ENCODE measurements at places on chromosomes 12 and 14.

- no peak for DNase-seq
Observed at GRCh38 chr12:94807951-94808350, 157.6 kb upstream of the TMCC3 start.

DNA sequence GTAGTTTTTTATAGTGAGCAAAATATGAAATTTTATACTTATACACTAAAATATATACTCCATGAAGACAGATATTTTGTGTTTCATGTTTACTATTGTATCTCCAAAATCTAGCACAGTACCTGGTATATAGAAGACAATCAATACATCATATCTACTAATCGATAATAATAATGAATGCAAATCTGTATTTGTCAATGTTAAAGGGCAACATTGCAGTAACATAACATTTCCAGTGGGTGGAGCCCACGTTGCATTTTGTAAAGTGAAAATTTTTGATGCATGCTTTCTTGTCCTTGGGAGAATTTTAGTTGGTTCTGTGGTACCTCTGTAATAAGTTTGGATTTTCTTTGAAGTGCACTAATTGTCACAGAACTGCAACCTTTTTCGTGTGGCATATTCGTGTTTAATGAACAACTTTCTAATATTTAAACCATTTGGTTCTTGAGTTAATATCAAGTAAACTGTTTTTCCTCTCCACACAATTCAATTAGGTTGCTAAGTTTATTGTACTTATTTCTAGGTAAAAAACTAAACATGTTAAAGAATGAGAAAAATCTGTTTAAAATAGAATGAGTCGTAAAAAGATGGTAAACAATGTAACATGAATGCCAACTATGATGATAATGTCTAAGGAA, 47.4 kb downstream of the AVPR1A start:
- no peak for DNase-seq

- DNase-seq, result no peak
Observed at GRCh38 chr14:74290415-74290814, 12.3 kb downstream of the ABCD4 start.

DNA sequence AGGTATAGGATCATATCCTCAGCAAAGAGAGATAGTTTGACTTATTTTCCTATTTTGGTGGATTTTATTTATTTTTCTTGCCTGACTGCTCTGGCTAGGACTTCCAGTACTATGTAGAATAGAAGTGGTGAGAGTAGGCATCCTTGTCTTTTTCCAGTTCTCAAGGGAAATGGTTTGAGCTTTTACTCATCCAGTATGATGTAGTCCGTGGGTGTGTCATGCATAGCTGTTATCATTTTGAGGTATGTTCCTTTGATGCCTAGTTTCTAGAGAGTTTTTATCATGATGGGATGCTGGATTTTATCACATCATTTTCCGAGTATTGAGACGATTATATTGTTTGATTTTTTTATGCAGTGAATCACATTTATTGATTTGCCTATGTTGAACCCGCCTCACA, 97.2 kb downstream of the MGAT4C start:
- no peak for DNase-seq

GRCh38 chr12:131466306-131466705, 244.6 kb upstream of the SFSWAP start:
- no peak for DNase-seq

DNA sequence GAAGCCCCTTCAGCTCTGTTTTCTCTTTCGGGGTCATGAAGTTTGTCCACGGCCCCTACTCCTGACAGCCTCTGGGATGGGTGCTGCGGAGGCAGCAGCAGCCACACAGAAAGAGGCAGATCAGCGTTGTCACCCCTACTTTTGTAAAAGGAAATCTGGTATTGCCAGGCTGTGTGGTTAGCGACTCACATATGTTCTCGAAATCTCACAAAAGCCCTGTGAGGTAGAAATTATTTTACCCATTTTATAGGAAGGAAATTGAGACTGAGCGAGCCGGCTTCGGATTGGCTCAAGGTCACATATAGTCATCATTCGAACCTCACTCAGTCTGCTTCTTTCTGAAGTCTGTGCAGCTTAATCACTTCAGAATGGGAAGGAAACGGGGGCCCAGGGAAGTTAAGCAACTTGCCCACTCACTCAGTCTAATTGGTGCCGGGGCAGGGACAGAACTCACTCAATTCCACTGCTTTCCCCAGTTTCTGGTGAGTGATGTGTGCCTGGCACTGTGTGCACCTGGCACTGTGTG, 1.1 kb upstream of the CKAP4 start:
- DNase-seq, result peak; percentile 27

GRCh38 chr14:32021341-32021740, 55.8 kb upstream of the ARHGAP5 start:
- no peak for DNase-seq

- DNase-seq, result no peak
Observed at GRCh38 chr12:33587784-33588712, 148.4 kb upstream of the SYT10 start.

GRCh38 chr14:80638620-80639515, 302.7 kb downstream of the CEP128 start:
- DNase-seq, result no peak

- DNase-seq, result no peak
Observed at GRCh38 chr14:36281309-36281708, 39.1 kb downstream of the MBIP start.

DNA sequence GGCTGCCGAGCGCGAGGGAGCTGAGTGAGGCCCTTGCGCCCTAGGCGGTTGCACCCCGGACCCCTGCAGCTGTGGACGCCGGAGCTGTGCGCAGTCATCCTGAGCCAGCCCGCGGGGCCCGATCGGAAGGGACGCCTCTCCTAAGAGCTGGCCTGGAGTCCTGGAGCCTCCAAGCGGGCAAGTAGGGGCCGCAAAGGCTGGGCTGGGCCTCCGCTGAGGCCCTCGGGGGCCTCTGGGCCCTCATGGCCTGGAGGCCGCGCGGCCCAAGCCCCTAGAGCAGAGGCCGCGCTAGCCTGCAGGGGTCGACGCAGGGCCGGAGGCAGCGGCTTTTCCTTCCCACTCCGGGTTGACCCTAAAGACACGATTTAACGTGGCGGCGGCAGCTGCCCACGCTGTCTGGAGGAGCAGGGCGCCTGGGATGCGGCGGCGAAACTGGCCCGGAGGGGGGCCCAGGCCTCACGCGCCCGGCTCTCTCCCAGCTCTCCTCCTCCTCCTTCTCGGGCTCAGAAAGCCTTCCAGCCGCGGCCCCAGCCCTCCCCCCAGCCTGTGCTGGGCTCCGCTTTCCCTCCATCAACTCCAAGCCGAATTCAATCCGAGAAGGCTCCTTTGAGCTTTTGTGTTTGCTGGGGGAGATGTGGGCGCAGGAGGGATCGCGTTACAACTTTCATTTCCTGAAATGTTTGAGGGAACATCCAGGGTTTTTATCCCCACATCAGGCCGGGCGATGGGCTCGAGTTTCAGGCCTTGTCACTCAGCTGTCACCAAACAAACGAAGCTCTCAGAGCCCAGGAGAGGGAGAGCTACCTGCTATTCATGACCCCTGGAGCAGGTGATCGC, 11.6 kb downstream of the SIX1 start:
- no peak for DNase-seq

GRCh38 chr14:55665067-55665675, 85.2 kb downstream of the KTN1 start:
- no peak for DNase-seq

GRCh38 chr12:47077206-47078085, 2.0 kb upstream of the PCED1B start:
- DNase-seq, result no peak

GRCh38 chr14:105152794-105153241, 15.8 kb downstream of the JAG2 start:
- no peak for DNase-seq

GRCh38 chr12:69440016-69440415, 30.2 kb upstream of the FRS2 start:
- DNase-seq, result no peak

GRCh38 chr12:12158858-12159257, 88.1 kb downstream of the BCL2L14 start:
- no peak for DNase-seq

DNA sequence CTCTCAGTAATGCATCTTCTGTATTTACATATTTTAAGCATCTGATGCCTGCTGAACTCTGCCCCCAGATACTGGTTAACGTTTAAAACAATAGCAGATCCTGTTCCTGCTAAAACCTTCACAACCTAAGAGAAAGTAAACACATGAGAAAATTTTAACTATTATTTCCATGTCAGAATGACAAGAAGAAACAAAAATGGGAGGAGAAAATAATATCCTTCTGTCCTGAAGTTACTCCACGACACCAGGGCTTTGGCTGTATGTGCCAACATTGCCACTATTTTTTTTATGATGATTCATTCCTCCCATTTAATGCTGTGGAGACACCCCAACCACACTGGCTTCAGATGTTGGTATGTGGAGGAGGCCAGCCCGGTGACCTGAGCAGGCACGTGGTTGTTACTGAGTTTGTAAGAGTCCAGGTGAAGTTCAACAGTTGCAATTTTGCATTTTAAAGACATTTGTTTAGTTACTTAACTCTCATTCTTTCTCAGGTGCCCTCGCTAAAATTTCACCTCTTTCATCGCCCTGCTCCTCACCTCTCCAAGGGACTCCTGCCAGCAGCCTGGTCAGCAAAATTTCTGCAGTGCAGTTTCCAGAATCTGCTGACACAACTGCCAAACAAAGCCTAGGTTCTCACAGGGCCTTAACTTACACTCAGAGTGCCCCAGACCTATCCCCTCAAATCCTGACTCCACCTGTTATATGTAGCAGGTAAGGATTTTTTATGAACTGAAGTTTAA, 65.5 kb upstream of the SLCO1C1 start:
- DNase-seq, result no peak

DNA sequence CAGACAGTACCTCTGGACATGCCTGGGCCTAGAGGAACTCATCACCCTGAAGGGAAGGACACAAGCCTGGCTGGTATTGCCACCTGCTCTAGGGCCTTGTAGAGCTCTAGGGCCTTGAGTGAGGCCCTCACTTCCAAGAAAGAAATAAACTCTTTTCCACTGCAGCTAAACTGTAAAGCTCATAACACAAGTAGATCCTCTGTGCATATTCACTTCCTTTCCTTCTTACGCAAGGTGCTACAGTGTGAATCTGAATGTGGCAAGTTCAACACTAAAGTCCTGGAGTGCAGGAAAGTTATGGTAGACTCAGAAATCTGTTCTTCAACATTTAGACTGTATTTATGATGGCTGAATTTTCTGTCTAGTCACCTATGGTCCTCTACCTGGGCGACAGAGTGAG, 14.5 kb downstream of the RNASE3 start:
- no peak for DNase-seq

- DNase-seq, result no peak
Observed at GRCh38 chr12:108815875-108816594, 41.3 kb downstream of the SSH1 start.

DNA sequence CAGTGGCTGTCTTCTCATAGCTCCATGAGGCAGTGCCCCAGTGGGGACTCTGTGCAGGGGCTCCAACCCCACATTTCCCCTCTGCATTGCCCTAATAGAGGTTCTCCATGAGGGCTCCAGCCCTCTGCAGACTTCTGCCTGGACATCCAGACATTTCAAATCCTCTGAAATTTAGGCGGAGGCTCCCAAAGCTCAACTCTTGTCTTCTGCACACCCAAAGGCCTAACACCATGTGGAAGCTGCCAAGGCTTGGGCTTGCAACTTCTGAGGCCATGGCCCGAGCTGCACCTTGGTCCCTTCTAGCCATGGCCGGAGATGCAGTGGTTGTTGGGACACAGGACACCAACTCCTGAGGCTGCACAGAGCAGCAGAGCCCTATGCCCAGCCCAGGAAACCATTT, 20.5 kb upstream of the PPP2R5C start:
- no peak for DNase-seq

DNA sequence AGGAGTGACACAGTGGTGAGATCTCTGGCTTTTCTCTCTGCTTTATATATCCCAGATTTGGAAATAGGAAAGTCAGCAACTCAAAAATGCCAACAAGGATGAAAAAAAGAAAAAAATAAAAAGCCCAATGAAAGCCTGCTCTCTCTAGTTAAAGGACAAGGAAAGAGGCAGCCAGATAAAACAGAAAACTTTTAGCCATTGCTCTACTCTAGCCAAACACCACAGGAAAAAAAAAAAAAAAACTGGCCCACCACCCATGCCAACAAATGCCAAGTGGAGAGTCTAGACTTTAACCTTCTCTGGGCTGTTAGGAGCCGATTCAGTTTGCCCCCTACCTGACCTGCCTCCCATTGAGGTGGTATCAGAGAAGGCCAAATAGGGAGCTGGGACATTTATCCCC, 222.3 kb upstream of the TMTC1 start:
- DNase-seq, result no peak

GRCh38 chr14:85579942-85580341, 50.0 kb downstream of the FLRT2 start:
- no peak for DNase-seq

DNA sequence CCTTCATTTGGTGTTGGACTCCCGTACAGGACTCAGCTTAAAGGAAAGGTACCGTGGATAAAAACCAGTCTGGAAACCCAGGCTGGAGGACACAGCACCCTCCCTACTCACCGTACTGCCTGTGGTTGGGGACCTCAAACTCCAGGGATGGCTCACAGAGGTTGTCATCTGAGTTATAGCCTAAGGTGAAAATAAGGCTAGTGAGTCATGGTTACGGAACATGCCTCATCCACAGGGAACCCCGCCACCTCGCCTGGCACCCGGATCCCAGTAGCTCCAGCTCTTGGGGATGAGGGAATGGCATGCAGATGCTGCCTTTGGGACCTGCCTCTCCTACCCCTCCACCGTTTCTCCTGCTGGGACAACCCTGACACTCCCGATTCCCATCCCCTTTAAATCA, 36.8 kb upstream of the GPR68 start:
- DNase-seq, result no peak

DNA sequence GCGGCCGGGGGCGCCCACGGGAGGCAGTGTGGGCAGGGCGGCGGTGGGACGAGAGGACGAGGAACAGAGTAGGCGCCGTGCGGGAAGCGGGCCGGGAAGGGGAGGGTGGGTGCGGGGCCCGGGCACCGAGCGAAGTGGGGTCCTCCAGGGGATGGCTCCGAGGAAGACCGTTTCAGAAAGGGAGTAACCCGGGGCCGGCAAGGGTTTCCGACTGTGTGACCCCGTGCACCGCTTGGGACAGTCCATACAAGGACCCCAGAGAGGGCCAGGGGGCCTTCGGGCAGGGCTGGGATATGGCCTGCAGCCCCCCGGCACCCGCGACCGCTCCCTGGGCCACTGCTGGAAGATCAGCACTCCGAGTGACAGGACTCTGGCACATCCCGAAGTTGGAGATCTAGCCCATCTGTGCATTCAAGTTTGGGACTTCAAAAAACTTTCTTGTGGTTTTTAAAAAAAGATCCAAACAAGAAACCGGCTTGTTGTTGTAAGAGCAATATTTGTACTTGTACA, 448 bp downstream of the TSPAN9 start:
- no peak for DNase-seq

- no peak for DNase-seq
Observed at GRCh38 chr12:98371419-98371818, 144.0 kb upstream of the TMPO start.

- peak; percentile 90 for DNase-seq
Observed at GRCh38 chr12:111444925-111445725, 39.4 kb downstream of the SH2B3 start.

DNA sequence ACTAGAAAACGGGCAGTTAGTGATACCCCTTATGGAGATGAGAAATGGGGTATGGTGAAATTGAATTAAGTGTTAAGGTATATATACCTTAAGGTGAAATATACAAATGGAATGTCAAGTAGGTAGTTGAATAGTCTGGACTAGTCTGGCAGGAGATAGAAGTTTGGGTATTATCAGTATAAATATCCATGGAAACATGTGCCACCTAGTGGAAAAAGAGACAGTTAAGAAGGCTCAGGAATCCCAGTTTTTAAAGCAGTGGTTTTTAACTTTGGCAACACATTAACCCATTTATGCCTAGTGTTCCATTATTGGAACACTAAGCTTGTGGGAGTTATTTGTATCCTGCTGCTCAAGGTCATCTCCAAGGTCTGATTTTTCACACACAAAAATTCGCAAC, 38.6 kb upstream of the TPH2 start:
- DNase-seq, result no peak

GRCh38 chr12:105013892-105014291, 27.8 kb downstream of the NOPCHAP1 start:
- no peak for DNase-seq
